ENCODE measurements at places on chromosomes 3 and 15.

DNA sequence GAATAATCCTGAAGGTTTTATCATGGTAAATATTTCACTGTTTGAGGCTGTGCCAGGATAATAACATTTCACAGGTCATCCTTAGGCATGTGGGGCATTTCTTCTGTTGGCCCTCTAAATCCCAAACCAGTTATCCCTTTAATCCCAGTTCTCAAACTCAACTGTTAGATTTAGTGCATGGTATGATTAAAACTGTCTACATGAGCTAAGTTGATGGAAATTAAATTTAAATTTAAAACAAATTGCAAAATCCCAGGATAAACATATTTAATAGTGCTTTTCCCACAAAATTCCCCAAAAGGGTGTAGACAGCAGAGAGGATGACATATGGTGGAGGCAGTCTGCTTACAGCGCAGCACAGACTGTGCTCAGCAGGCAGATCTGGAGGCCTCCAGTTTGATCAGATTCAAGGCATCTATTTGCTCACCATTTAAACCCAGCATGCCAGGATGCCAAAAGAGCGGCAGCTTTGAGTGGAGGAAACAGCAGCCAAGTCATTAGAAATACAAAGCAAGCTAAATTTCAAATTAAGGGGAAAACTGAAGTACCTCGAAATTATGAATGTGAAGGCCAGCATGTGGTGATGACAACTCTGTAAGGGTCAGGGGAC is 325.8 kb downstream of the KCNH8 start:
- no peak for DNase-seq

GRCh38 chr15:64717735-64718495 is 57.5 kb downstream of the RBPMS2 start:
- DNase-seq = peak; percentile 24

- DNase-seq = peak; percentile 48
Observed at GRCh38 chr15:65981837-65982626, 112.7 kb downstream of the RAB11A start.

GRCh38 chr3:156366559-156366958 is 188.4 kb downstream of the SSR3 start:
- no peak for DNase-seq

DNA sequence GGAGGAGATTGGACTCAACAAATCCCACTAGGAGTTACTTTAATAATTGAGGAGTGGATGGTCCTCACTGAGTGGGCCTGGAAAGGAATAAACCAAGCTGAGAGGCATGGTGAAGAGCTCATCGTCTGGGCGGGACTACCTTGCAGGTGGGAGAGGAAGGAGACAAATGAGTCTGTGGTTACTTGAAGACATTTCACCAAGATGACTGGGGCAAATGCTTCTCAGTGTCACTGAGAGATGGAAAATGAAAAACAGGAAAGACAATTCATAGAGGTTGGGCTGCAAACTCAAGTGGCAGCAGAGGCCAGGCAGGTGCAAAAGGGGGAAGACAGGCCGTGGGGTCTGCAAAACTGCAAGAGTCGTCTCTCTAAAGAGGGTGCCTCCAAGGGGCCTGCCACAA is 1.5 kb upstream of the ARHGAP31 start:
- DNase-seq = peak; percentile 31

- no peak for DNase-seq
Observed at GRCh38 chr15:89809093-89809786, 5.4 kb downstream of the ANPEP start.

GRCh38 chr3:9196020-9196419 is 53.4 kb downstream of the SRGAP3 start:
- no peak for DNase-seq

- no peak for DNase-seq
Observed at GRCh38 chr3:42438193-42438592, 27.8 kb upstream of the LYZL4 start.

DNA sequence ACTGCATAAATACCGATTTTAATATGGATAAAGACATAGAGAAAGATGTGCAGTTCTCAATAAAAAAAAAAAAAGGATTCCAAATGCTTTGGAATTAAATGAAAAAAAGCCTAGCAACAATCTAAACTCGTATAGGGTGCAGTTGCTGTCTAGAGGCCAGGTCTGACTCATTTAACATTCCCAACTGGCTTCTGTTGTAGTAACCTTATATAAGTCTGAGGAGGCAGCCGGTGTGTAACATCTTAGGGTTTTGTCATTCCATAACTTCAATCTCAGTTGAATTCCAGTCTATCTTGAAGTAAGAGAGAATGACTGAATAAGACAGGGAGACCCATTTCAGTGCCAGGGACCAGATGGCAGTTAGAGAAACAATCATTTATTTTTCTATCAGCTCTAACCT is 6.5 kb downstream of the PDCD10 start:
- no peak for DNase-seq

DNA sequence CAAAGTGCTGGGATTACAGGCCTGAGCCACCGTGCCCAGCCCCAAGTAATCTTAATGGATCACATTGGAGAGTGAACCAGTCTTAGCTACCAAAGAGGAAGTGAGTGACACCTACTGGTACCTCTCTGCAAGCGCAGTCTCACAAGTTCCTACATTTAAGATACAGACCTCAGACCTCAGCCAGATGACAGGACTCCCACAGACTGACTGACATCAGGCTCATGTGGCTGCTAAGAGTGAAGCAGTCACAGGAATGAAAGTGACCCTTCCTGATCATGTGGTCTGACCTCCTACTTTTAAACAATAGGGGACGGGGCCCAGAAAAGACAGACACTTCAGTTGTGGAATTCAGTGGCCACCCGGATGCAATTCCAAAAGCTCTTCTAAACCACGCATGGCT is 36.3 kb upstream of the GNB5 start:
- DNase-seq = peak; percentile 75

Data from CD4-positive, alpha-beta T cell treated with Interleukin-6 at 100 ng/mL for 8 hours (primary cell).